ENCODE measurements at places on chromosomes 6 and 20. TPM values are rescaled to one million over a fixed set of nuclear protein-coding genes. Genes with fewer than 3 reads are reported as not detected.

Gene CLIC5
- 42.3 TPM for polyA plus RNA-seq

Gene PRSS35
- 6.8 TPM for polyA plus RNA-seq

- DNase-seq: no peak
Measured at GRCh38 chr20:40686893-40687292, 2.1 kb downstream of the MAFB start.

Gene CASS4
- 1.2 TPM for polyA plus RNA-seq

Gene SLC22A7
- not detected for polyA plus RNA-seq

Data from ovary (tissue), 10 donors.